ENCODE measurements at places on chromosomes 4 and X.

DNA sequence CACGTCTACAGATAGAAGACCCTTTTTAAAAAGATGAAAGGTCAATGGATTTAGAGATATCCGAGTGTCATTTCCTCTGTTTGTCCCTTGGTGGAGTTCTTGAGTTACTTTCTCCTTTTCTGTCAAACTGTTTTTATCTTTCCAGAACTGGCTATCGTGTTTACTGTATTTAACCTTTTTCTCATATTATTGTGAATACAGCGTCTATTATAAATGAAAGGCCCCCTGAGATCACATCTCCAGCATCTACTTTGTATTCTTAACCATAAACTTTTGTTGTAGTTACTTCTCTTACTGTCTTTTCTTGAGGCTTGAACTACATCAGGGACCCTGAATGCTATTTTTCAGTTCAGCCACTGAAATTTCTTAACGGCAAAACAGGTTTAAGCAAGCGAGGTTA lies 4.0 kb upstream of the PCDH7 start:
- DNase-seq: peak; percentile 42

GRCh38 chrX:74931214-74931613 lies 6.0 kb upstream of the NEXMIF start:
- peak; percentile 1 for DNase-seq

DNA sequence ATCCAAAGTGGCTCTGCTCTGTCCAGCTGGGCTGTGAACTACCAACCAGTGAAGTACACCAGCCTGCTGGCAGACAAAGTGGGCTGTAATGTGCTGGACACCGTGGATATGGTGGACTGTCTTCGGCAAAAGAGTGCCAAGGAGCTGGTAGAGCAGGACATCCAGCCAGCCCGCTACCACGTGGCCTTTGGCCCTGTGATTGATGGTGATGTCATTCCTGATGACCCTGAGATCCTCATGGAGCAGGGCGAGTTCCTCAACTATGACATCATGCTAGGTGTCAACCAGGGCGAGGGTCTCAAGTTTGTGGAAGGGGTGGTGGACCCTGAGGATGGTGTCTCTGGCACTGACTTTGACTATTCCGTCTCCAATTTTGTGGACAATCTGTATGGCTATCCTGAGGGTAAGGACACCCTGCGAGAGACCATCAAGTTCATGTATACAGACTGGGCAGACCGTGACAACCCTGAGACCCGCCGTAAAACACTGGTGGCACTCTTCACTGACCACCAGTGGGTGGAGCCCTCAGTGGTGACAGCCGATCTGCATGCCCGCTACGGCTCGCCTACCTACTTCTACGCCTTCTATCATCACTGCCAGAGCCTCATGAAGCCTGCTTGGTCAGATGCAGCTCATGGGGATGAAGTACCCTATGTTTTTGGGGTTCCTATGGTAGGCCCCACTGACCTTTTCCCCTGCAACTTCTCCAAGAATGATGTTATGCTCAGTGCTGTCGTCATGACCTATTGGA lies 22.6 kb downstream of the NLGN3 start:
- DNase-seq: no peak

- no peak for DNase-seq
These were observed 523.1 kb downstream of the IQCM start for GRCh38 chr4:149292425-149293007.

GRCh38 chr4:74473155-74473811 lies 28.3 kb downstream of the AREG start:
- peak; percentile 89 for DNase-seq

GRCh38 chr4:103050736-103051436 lies 25.7 kb downstream of the SLC9B2 start:
- no peak for DNase-seq

GRCh38 chr4:52173470-52174045 lies 122.5 kb downstream of the SPATA18 start:
- peak; percentile 40 for DNase-seq

DNA sequence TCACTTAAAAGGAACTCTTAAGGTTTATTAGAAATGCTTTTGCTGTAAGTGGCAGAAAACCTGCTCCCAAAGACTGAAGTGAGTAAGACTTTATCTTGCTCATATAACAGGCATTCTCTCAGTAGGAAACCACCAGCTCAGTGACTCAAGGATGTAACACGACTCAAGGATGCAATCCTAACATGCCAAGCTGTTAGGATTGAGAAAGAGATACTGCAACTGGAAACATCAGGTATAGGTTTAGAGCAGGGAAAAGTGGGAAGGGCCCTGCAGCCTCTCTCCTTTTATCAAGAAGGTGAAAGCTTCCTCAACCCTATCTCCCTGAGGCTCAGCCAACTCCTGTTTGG lies 11.9 kb upstream of the SLC9A7 start:
- peak; percentile 90 for DNase-seq

GRCh38 chr4:76540486-76540885 lies 105.5 kb downstream of the SHROOM3 start:
- DNase-seq: peak; percentile 66

GRCh38 chrX:124393238-124393637 lies 46.9 kb downstream of the SH2D1A start:
- no peak for DNase-seq

- DNase-seq: peak; percentile 28
These were observed 35.7 kb upstream of the INTS6L start for GRCh38 chrX:135484641-135485289.

DNA sequence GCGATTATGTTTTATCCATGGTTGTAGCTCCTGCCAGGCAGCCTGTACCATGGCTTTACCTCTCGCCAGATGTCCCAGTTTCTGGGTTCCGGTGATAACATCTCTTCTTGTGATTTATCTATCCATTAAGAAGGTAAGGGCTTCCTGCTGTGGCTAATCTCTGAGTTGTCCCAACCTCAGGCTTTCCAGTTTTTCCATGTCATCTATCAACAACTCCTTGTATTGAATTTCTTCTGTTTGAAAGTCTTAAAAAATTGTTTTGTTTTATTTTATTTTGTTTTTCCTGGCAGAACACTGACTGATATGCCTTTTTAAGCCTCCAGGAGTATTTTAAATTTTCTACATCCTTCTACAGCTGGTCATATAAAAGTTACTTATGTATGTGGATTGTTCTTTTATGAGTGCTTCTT lies 241.9 kb downstream of the ANTXR2 start:
- no peak for DNase-seq

GRCh38 chr4:94508806-94509205 lies 57.1 kb downstream of the PDLIM5 start:
- DNase-seq: no peak

GRCh38 chr4:76606645-76607265 lies 171.7 kb downstream of the SHROOM3 start:
- peak; percentile 42 for DNase-seq

- no peak for DNase-seq
These were observed 106.4 kb downstream of the MMRN1 start for GRCh38 chr4:90001023-90001422.

DNA sequence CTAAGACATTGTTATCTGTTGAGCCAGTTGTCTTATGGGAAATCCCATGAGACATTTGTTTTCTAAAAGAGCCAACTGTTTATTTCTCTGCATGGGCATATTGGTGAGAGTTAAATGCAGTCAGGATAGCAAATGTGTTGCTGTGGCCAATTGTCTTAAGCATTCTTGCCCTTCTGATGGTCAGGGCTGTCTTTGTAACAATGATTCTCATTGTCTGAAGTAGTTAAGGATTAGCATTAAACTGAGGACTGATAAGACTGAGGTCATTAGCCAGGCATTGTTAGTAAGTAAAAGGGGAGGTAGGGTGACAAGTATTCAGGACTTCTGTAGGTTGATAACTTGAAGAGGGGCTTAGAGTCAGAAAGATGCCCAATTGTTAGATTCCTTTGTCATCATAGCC lies 11.2 kb upstream of the MORF4L2 start:
- DNase-seq: no peak

- DNase-seq: no peak
These were observed 12.8 kb downstream of the SUPT20HL2 start for GRCh38 chrX:24301060-24301459.

- DNase-seq: no peak
These were observed 19.1 kb downstream of the PIR start for GRCh38 chrX:15474028-15474427.

- peak; percentile 37 for DNase-seq
These were observed 265.9 kb downstream of the ADAMTS3 start for GRCh38 chr4:72302981-72303704.
